ENCODE measurements at places on chromosomes 3 and 15.

- DNase-seq: peak; percentile 77
- peaks cover 69% of the 10 kb centered on the region for H3K4me1 ChIP-seq
Measured at GRCh38 chr3:111690242-111690641, 95.1 kb upstream of the ZBED2 start.

- peaks cover 5% of the 10 kb centered on the region for H3K27me3 ChIP-seq
- DNase-seq: no peak
- no peaks in the 10 kb centered on the region for H3K36me3 ChIP-seq
- no peak overlapping the region for H3K27ac ChIP-seq
- H3K4me1 ChIP-seq: no peaks in the 10 kb centered on the region
Measured at GRCh38 chr15:95600367-95600766, 730.1 kb upstream of the NR2F2 start.

GRCh38 chr3:126488185-126488584 is 12.5 kb upstream of the ZXDC start:
- H3K4me1 ChIP-seq: peaks cover 16% of the 10 kb centered on the region
- no peak overlapping the region for H3K4me3 ChIP-seq
- no peak for DNase-seq
- H3K27me3 ChIP-seq: no peaks in the 10 kb centered on the region
- H3K36me3 ChIP-seq: no peaks in the 10 kb centered on the region

DNA sequence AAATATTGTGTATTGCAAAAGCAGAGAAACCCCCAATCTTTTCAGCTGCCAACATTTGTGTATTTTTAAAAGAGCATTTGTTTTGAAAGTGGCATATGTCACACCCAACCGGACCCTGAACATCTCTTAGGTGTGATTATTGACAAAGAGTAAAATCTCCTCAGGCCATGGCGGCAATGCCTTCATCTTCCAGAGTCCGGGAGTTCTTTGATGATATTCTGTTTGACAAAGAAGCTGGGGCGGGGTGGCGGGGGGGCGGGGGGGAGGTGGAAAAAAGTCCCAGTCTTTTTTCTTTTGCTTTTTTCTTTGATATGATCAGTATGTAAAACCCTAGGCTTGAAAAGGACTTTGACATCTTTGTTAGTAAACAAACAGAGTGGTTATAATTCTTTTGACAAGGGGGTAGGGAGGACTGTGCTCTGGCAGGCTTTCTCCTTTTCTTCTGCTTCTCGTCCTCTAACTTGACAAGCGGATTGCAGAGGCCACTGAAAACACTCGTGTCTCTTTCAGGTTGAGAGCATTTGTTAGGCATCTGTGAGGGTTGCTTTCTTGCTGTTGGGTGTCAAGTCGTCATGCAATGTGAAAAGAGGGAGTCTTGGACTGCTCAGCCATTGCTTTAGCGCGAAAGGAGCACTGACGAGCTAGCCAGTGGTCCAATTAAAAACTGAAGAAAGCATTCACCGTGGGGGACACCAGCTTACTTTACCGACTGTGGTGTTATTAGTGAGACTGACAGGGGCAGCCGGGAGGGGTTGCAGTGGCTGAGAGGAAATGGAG is 243.2 kb downstream of the NSUN3 start:
- DNase-seq: no peak
- H3K27me3 ChIP-seq: no peaks in the 10 kb centered on the region
- H3K4me3 ChIP-seq: no peak overlapping the region
- H3K27ac ChIP-seq: no peak overlapping the region
- no peaks in the 10 kb centered on the region for H3K36me3 ChIP-seq

GRCh38 chr3:140505213-140505612 is 172.7 kb upstream of the TRIM42 start:
- H3K4me1 ChIP-seq: no peaks in the 10 kb centered on the region
- no peak overlapping the region for H3K27ac ChIP-seq
- no peak overlapping the region for H3K4me3 ChIP-seq
- peaks cover 2% of the 10 kb centered on the region for H3K27me3 ChIP-seq
- DNase-seq: no peak
- no peaks in the 10 kb centered on the region for H3K36me3 ChIP-seq

DNA sequence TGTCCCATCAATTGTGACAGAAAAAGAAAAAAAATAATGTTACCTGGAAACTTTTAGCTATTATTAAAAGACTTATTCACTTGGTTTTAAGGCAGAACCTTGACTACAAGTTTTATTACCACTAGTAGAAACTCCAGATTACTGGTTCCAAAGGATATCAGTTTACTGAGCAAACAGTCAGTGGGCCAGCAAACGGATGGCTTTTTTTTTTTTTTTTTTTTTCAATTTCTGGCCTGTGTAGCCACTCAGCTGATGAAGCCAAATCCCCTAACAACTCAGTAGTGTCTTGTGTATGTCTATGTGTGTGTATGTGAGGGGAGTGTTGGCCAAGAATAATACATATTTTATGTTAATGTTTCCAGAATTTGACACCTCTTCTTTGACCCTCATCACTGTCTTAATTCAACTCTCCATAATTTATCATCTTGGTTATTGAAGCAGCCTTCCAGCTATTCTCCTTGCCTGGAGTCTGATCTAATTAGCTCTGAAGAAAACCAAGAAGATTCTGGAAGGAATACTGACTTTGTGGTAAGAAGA is 724.9 kb downstream of the NSUN3 start:
- no peak for DNase-seq
- no peaks in the 10 kb centered on the region for H3K36me3 ChIP-seq
- H3K27ac ChIP-seq: no peak overlapping the region
- H3K4me3 ChIP-seq: no peak overlapping the region
- H3K27me3 ChIP-seq: no peaks in the 10 kb centered on the region

GRCh38 chr15:73395671-73396070 is 26.9 kb upstream of the HCN4 start:
- no peaks in the 10 kb centered on the region for H3K4me1 ChIP-seq
- H3K27ac ChIP-seq: no peak overlapping the region
- no peaks in the 10 kb centered on the region for H3K36me3 ChIP-seq
- H3K27me3 ChIP-seq: peaks cover 13% of the 10 kb centered on the region

GRCh38 chr3:194377708-194378107 is 8.2 kb upstream of the LRRC15 start:
- H3K27ac ChIP-seq: no peak overlapping the region
- H3K36me3 ChIP-seq: no peaks in the 10 kb centered on the region
- H3K4me3 ChIP-seq: no peak overlapping the region
- no peaks in the 10 kb centered on the region for H3K4me1 ChIP-seq
- DNase-seq: no peak

GRCh38 chr3:191792580-191792979 is 331.6 kb downstream of the PYDC2 start:
- no peaks in the 10 kb centered on the region for H3K27me3 ChIP-seq
- DNase-seq: no peak
- no peak overlapping the region for H3K4me3 ChIP-seq
- no peaks in the 10 kb centered on the region for H3K4me1 ChIP-seq

DNA sequence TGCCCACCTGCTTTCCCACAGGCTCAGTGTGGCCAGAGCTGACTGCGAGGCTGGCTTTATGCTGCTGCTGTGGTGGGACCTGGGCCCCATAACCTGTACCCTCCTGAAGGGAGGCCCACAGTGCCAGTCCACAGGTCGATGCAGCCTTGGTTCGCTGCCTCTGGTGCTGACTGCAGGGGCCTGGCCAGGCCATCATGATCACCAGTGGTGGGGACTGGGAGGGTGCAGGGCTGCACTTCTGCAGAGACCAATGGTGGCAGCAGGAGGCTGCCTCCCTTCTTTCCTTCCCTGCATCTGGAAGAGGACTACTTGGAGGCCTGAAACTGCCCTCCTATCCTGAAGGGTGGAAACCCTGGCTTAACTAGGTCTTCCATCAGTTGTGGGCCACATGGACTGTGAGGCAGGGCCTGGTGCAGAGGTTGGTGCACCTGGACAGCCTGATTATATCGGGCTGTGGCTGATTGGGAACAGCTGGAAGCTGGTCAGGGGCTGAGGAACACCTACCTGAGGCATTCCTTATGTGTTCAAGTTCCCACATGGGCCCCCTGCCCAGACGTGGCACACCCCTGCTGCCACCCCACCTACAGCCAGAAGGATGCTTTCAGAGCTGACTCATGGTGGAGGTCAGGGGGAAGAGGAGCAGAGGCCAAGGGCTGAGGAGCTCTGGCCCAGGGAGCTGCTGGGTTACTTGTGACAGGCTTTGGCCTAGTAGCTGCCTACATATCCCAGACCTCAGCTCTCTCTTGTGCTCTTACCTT is 29.8 kb downstream of the POMGNT2 start:
- H3K36me3 ChIP-seq: peaks cover 17% of the 10 kb centered on the region
- peaks cover 3% of the 10 kb centered on the region for H3K4me1 ChIP-seq
- no peaks in the 10 kb centered on the region for H3K27me3 ChIP-seq
- DNase-seq: peak; percentile 16
- H3K4me3 ChIP-seq: no peak overlapping the region

DNA sequence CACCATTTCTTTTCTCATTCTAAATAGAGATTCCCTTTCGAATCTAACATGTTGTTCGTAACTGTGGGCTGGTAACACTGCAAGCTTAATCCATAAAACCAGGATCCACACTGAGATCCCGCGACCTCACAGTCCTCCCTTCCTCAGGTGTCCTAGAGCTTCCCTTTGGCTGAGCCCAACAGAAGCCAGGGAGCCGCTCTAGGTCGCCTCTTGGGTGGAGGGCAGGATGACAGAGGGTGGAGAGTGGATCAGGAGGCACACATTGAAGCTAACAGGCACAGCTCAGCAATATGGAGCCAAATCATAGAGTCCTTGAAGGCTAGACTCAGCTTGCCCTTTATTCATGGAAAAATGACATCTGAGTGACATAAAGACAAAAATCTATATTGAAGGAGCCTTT is 44.7 kb upstream of the DLG1 start:
- H3K36me3 ChIP-seq: no peaks in the 10 kb centered on the region
- peaks cover 8% of the 10 kb centered on the region for H3K27me3 ChIP-seq
- H3K4me1 ChIP-seq: no peaks in the 10 kb centered on the region

DNA sequence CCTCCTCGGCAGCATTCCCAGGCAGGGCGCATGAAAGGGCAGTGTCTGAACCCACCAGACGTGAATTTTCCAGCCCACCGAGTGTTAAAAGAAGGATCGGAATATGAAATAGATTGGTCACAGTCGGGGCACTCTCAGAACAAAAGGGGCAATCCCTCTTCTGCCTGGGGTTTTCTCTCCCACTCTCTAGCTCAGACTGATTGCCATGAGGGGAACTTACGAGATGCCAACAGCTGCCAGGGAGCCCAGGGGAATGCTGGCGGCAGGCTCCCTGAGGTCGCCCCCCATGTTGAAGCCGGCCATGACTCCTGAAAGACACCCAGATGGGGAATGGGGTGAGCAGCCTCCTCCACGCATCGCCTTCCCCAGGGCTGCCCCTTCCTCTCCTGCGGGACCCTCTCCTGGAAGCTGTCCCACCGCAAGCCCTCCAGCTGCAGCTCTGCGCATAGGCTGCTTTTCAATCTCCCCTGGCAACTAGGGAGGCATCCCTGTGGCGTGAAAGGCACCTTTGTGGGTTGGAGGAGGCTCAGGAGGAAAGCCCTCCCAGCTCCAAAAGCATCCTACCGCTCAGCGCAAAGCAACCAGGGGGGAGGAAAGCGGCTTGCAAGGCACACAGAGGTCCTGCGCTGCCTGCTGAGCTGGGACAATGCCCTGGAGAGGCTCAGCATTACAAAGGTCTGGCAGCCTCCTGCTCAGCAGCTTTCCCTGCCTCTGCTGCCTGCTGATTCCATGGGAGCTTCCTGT is 64.8 kb upstream of the HEG1 start:
- H3K27ac ChIP-seq: no peak overlapping the region
- no peak for DNase-seq
- peaks cover 12% of the 10 kb centered on the region for H3K27me3 ChIP-seq
- H3K4me1 ChIP-seq: peaks cover 50% of the 10 kb centered on the region
- H3K4me3 ChIP-seq: no peak overlapping the region

DNA sequence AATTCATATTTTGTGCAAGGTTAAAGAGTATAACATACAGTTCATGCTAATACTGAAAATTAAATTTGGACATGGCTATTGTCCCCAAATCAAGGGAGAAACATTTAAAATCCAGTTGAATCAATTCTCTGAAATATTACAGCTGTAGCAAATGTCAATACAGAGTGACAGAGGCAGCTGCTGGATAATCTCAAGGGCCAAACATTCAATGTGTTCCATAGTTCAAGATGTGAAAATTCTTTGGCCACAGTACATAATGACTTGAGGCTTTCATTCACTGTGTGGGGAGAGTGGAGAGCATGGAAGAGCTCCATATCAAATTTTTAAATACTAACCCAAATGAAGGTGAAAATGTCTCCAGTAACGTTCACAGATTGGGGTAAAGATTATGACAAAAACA is 1192.8 kb upstream of the CADM2 start:
- DNase-seq: no peak
- no peak overlapping the region for H3K4me3 ChIP-seq
- H3K4me1 ChIP-seq: no peaks in the 10 kb centered on the region
- no peaks in the 10 kb centered on the region for H3K36me3 ChIP-seq
- H3K27me3 ChIP-seq: no peaks in the 10 kb centered on the region
- H3K27ac ChIP-seq: no peak overlapping the region
